Body of pancreas (tissue), 4 donors: ENCODE measurements at places on chromosomes 16 and 17. TPM values are rescaled to one million over a fixed set of nuclear protein-coding genes. Genes with fewer than 3 reads are reported as not detected.

GRCh38 chr17:36941265-36942010, 4.2 kb downstream of the LHX1 start:
- no peak overlapping the region for H3K27ac ChIP-seq
- no peaks in the 10 kb centered on the region for H3K36me3 ChIP-seq
- no peak overlapping the region for H3K4me3 ChIP-seq
- no peak for DNase-seq
- peaks cover 49% of the 10 kb centered on the region for H3K4me1 ChIP-seq

ABCC12 gene
- not detected for total RNA-seq

DNA sequence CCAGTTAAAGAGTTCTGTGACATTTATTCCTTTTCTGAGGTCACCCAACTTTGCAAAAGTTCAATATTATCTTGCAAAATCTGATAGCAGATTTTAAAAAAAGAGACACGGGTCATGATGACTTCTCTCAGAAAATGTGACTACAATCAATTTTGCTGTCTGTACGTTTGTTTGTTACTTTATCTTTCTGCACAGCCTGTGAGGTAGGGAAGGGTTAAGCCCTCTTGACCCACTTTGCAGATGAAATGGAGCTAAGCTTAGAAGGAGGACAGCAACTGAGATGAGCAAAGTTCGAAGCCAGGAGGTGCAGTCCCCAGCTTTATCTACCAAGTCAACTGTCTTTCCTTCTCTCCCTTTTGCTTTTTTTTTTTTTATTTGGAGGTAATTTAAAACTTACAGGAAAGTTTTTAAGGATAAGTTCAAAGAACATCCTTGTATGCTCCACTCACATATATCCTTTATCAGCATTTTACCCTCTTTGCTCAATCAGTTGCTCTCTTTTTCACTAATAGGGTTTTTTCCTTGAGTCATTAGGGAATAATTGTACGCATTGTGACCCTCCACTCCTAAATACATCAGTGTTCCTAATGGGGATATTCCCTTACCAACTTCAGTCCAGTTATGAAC, 86.8 kb downstream of the MSI2 start:
- H3K4me3 ChIP-seq: no peak overlapping the region
- H3K27me3 ChIP-seq: no peaks in the 10 kb centered on the region
- H3K4me1 ChIP-seq: peaks cover 4% of the 10 kb centered on the region
- H3K27ac ChIP-seq: no peak overlapping the region

DNA sequence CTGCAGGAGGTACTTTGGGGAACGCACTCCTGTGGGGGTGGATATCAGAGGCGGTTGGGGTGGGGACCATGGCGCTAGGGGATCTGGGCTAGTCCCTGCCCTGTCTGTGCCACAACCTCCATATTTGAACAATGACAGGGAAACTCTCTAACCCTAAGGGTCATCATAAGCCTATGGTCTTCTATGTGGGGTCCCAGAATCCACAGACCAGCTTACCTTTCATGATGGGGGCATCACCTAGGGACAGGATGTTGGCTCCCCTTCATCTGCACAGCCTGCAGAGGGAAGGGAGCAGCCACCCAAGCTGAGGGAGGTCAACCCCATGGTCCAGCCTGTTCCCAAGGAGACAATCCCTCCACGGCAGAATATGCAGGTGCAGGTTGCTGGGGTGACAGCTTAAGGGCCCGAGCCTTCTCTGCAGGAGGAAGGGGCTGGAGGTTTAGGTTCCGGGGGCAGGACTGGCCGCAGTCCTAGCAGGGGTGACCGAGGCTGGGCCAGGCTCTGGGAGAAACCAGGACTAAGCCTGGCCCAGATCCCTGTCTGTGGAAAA, 1.7 kb downstream of the ORAI3 start:
- no peaks in the 10 kb centered on the region for H3K27me3 ChIP-seq
- H3K4me1 ChIP-seq: peaks cover 34% of the 10 kb centered on the region
- no peak overlapping the region for H3K4me3 ChIP-seq
- no peaks in the 10 kb centered on the region for H3K36me3 ChIP-seq
- no peak for DNase-seq

- peaks cover 21% of the 10 kb centered on the region for H3K4me1 ChIP-seq
- no peaks in the 10 kb centered on the region for H3K27me3 ChIP-seq
- peaks cover 27% of the 10 kb centered on the region for H3K36me3 ChIP-seq
- no peak overlapping the region for H3K27ac ChIP-seq
- no peak overlapping the region for H3K4me3 ChIP-seq
Measured at GRCh38 chr17:42342242-42343008, 45.8 kb downstream of the STAT3 start.

- H3K27ac ChIP-seq: no peak overlapping the region
- no peaks in the 10 kb centered on the region for H3K4me1 ChIP-seq
- H3K27me3 ChIP-seq: no peaks in the 10 kb centered on the region
- H3K4me3 ChIP-seq: no peak overlapping the region
Measured at GRCh38 chr17:6079155-6079888, 9.1 kb downstream of the WSCD1 start.

GRCh38 chr17:77815127-77815905, 143.2 kb upstream of the TNRC6C start:
- H3K4me1 ChIP-seq: no peaks in the 10 kb centered on the region
- no peak overlapping the region for H3K4me3 ChIP-seq
- no peak overlapping the region for H3K27ac ChIP-seq

DNA sequence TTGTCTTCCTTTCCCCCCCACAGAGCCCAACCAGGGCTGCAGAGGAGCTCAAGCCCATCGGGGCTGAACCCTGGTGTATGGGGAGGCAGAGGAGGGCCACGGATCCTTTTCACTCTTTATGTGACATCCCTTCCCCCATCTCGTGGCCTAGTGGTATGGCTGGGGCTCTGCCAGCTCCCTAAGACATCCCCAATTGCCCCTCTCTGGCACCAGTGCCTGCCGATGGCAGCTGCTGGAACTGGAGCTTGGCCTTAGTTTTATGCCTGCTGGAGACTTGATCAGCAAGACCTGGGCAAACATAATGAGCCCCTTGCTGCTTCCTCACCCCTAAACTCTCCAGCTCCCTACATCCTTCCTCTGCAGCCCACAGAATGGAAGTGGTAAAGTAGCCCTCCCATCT, 8.0 kb upstream of the TOP2A start:
- no peak overlapping the region for H3K27ac ChIP-seq
- H3K4me3 ChIP-seq: no peak overlapping the region
- no peak for DNase-seq
- H3K27me3 ChIP-seq: no peaks in the 10 kb centered on the region
- H3K4me1 ChIP-seq: no peaks in the 10 kb centered on the region

MT1G gene
- total RNA-seq: 95.2 TPM

GRCh38 chr17:50953831-50954601, 87.9 kb upstream of the TOB1 start:
- H3K27ac ChIP-seq: peak overlapping the region; percentile 15
- no peak overlapping the region for H3K4me3 ChIP-seq
- peak; percentile 50 for DNase-seq
- H3K4me1 ChIP-seq: peaks cover 53% of the 10 kb centered on the region
- no peaks in the 10 kb centered on the region for H3K27me3 ChIP-seq
- no peaks in the 10 kb centered on the region for H3K36me3 ChIP-seq

DNA sequence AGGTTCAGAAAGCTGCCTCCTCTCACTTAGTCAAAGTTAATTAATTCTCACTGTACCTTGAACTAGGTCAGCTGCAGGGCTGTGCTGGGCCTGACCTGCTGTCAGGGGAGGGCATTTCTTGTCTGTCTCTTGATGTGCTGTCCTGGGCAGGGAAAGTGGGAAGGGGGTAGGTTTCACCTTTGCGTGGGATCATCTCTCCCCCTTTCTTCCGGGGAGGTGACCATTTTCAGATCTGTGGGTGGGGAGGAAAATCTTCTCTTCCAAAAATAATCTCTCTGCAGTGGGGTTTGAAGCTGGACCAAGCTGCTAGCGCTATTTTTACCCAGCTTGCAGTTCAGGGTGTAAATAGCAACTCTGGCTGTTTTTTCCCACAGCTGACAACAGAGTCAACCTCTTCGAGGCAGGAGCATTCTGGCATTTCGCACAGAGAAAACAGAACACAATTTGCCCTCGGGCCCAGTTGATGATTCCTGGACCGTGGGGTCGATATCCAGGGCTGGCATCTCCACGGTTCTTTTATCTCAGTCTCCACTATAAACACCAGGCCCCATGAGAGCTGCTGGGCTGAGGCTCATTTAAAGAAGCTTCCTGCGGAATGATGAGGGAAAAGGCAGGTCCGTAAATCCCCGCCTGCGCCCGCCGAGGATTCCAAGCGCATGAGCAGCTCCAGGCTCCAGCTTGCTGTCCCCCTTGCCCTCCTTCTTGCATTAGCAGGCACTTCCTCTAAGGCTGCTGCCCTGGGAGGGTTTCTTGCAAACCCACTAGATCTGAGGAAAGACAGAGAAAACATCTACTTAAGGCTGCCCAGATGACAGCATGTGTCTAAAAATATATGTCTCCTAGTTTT, 93.9 kb downstream of the YPEL2 start:
- H3K4me1 ChIP-seq: peaks cover 78% of the 10 kb centered on the region
- H3K27ac ChIP-seq: no peak overlapping the region
- no peak overlapping the region for H3K4me3 ChIP-seq
- DNase-seq: no peak

GRCh38 chr17:42750739-42751344, 6.0 kb upstream of the EZH1 start:
- H3K36me3 ChIP-seq: no peaks in the 10 kb centered on the region
- no peak for DNase-seq
- H3K27me3 ChIP-seq: no peaks in the 10 kb centered on the region
- H3K4me1 ChIP-seq: no peaks in the 10 kb centered on the region
- H3K27ac ChIP-seq: no peak overlapping the region
- no peak overlapping the region for H3K4me3 ChIP-seq

TBC1D3 gene
- not detected for total RNA-seq

SLC35G6 gene
- not detected for total RNA-seq

DNA sequence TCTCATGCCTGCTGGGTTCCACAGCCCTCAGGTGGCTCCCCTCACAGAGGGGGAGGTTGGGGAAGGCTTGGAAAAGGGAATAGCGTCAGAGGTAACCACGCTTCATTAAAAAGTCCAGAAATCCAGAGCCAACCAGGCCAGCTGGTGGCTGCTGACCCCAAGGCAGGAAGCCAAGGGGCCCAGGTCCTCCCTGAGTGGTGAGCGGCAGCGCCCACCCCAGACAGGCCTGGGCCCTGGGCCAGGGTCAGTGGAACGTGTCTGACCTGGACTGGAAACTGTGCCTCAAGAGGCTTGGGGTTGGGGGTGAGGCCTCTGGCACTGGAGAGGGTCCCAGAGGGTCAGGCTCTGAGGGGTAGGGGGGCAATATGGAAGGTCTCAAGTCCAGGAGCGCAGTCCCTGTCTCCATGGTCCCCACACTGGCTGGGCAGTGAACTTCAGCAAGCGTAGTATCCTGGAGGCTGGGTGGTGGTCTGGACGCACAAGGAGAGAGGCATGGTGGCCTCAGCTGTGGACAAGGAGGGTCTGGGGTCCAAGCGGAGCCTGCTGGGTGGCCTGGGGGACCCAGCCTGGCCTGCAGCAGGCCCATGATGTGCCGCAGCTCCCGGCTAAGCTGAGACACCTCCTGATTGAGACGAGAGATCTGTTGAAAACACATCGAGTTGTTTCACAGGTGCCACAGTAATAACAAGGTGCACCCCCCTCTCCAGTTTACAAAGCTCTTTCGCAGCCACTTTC, 5.2 kb upstream of the RAB5C start:
- no peak overlapping the region for H3K27ac ChIP-seq
- H3K4me3 ChIP-seq: no peak overlapping the region
- H3K27me3 ChIP-seq: no peaks in the 10 kb centered on the region
- no peak for DNase-seq
- H3K4me1 ChIP-seq: peaks cover 7% of the 10 kb centered on the region
- H3K36me3 ChIP-seq: no peaks in the 10 kb centered on the region
